ENCODE measurements at places on chromosomes 5 and 9.

GRCh38 chr5:71836084-71836483, 117.0 kb downstream of the CARTPT start:
- no peak for DNase-seq

- DNase-seq: peak; percentile 68
Observed at GRCh38 chr5:43007246-43007910, 32.7 kb downstream of the ANXA2R start.

GRCh38 chr9:93617273-93617672, 40.9 kb downstream of the PHF2 start:
- DNase-seq: no peak

DNA sequence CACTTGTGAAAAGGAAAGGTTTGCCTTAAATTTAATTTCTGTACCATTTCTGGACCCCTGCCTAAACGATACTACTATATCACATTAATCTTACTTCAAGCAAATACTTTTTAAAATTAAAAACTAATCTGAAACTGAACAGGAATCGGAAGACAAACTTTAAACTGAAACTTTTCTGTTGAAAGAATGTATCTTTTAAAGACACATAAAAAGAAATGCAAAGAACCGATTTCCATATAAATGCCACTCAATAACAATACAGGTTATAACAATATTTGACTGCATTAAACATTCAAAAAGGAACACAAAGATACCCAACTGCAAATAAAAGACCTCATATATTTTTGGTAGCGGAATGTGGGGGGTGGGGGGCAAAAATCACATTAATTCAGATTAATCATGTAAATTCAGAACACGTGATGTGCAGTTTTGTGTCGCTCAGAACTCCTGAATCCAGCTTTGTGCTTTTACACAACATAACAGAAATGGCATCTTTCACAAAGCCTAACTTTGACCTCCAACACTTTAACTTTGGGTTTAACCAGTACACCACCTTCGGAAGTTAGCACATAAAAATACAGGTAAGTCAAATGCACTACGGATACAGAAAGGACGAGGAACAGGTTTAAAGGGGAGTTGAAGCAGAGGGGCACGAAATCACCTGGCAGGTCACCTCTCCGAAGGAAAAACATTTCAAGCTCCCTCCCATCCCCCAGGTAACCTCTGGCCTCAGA, 925 bp downstream of the LIFR start:
- DNase-seq: no peak

DNA sequence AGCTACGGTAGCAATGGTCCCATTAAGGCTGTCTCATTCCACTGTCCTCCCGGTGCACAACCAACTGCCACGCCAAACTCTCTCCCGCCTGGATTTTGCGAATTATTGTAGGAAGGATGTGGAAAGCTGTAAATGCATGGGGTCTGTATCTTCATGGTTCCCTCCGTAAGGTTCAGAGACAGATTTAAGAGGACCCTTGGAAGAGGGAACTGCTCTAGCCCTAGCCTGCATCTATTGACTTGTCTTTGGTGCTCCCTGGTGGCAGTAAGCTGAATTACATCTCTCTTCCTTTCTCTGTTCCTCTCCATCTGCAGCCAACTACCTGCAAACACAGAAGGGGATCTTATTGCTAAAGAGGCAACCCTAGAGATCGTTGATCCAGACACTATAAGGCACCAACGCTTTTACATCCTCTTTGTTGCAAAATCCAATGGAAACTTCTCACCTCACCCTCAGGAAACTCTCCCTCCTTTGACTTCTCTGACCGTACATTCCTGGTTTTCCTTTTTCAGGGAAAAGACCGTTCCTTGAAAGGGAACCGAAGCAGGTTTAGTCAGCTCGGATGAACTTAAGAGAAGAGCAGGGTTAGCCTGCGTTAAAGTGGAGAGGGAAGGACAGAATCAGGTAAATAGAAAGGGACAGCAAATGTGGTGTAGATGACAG, 11.9 kb downstream of the CAPSL start:
- DNase-seq: peak; percentile 18

GRCh38 chr5:80150731-80151130, 105.1 kb downstream of the SERINC5 start:
- no peak for DNase-seq

- DNase-seq: no peak
Observed at GRCh38 chr5:128825826-128826225, 139.5 kb upstream of the SLC27A6 start.

DNA sequence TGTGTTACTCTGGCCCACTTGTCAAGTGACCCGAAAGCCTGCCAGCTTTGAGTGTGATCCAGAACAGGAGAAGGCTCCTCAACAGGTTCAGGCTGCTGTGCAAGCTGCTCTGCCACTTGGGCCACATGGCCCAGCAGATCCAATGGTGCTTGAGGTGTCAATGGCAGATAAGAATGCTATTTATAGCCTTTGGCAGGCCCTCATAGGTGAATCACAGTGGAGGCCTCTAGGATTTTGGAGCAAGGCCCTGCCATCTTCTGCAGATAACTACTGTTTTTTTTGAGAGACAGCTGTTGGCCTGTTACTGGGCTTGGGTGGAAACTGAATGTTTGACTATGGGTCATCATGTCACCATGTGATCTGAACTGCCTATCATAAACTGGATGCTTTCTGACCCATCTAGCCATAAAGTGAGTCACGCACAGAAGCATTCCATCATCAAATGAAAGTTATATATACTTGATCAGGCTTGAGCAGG, 180.8 kb downstream of the CARTPT start:
- DNase-seq: no peak

- DNase-seq: no peak
Observed at GRCh38 chr5:158786390-158786789, 313.3 kb downstream of the EBF1 start.

GRCh38 chr9:38092200-38092524, 23.1 kb upstream of the SHB start:
- DNase-seq: no peak

DNA sequence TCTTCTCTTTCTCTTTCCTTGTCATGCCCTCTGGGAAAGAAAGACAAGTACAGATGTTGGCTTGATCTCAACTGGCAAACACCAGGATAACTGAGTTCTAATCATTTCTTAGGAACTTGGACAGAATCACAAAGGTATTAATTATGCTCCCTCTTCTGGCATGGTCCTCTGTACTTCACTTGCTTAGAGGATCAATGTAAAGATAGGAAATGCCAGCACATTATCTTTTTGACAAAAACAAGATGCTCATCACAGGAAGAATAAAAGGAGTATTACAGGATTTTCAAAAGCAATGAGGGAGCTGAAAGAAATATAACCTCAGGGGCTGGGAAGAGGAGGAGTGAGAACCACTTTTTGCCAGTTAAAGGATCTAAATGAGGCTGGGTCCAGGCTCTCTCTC, 70.6 kb downstream of the LHFPL2 start:
- no peak for DNase-seq

- DNase-seq: no peak
Observed at GRCh38 chr5:171801839-171802238, 16.2 kb downstream of the SMIM23 start.
